Amygdala (tissue), 56 donors: ENCODE measurements at places on chromosomes 1 and 21.

DNA sequence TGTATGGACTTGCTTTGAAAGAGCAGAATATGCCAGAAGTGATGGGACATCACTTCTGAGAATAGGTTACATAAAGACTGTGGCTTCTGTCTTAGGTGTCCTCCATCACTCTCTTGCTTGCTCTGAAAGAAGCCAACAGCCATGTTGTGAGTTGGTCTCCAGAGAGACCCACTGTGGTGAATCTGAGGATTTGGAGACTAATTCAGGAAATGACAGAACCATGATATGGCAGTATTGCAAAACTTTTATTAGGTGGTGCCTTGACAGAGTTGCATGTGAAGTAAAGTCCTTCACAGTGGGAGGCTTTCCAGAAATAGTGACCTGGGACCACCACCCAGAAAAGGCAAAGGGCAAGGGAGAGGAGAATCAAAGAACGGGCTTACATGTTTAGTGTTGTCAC lies 628.6 kb downstream of the KCNT2 start:
- no peak for DNase-seq

DNA sequence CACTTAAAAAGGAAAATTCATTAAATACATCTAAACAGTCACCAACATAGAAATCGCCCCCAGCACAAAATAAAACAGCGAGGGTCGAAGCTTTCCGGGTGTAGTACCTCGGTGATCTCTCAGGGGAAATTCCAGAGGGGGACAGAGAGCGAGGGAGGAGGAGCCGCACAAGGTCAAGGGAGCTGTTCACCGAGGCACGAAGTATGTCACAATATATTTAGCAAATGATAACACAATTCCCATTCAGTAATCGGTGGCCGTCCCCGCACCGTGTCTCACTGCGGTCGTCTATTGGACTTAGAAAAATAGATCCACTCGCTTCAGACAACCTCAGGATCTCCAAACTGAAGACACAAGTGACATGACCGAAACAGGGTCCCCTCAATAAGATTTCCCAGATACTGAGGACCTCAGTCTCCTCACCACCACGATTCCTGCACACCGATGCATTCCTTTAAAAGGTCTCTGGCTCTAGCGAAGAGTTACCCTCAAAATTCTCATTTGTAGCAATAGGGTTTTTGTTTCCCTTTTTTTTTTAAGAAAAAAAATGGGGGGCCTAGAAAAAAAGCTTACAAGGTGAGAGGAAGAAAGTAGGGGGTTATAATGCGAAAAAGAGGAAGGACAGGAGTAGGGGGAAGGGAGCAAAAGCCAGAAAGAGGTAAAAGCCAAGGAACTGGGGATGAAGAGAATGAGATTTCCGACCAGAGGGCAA lies 1.1 kb downstream of the LPGAT1 start:
- peak; percentile 21 for DNase-seq

DNA sequence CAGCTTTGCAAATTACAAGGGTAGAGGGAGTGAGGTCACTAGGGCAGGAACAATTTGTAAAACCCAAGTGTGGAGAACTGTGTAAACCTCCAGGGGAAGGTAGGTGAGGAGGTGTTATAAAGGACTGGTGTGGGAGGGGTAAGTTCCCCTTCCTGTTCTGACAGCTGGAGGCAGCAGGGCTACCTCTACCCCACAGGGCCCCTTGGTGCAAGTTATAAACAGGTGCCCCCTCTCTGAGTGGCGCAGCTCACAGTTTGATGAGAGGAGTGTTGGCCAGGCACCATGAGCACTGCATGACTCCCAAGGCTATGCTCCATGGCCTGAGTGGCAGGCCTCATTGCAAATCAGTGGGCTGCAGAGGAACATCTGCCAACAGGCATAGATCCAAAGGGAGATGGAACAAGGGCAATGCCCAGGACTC lies 41.0 kb downstream of the MFSD2A start:
- no peak for DNase-seq

GRCh38 chr1:236273358-236273757 lies 8.4 kb downstream of the ERO1B start:
- DNase-seq, result no peak

GRCh38 chr1:204630132-204630905 lies 55.2 kb downstream of the LRRN2 start:
- DNase-seq, result no peak

GRCh38 chr1:109393617-109394233 lies 4.0 kb downstream of the SORT1 start:
- DNase-seq, result no peak

GRCh38 chr1:240927821-240928220 lies 315.9 kb upstream of the GREM2 start:
- DNase-seq, result no peak

DNA sequence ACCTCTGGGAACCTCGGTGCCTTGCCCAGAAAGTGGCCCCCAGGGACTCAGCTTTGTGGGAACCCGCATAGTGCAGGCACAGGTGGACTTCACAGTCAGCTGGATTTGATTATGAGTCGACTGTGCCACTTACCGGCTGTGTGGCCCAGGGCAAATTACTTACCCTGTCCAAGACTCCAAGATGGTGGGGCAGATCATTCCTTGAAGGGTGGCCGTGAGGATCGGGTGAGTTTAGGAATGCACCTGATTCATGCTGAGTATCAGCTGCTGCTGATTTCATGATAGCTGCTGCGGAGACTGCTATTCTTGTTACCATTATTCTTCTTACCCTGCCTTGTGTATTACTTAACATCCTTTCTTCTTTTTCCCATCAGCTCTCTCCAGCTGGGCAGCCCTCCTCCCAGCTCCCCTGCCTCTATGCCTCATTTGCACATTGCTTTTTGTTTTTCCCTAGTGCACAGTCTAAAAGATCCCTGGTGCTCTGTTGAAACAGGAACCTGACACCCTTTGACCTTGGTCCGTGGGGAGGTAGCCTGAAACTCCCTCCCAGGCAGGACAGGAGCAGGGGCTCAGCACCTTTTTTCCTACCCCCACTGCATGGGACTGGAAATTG lies 40.5 kb upstream of the FHAD1 start:
- no peak for DNase-seq

GRCh38 chr1:61852670-61853015 lies 110.4 kb downstream of the PATJ start:
- DNase-seq, result no peak

GRCh38 chr1:247326411-247327130 lies 5.1 kb downstream of the ZNF496 start:
- no peak for DNase-seq

- DNase-seq, result no peak
Measured at GRCh38 chr1:190046231-190046630, 431.4 kb downstream of the BRINP3 start.

- DNase-seq, result no peak
Measured at GRCh38 chr1:50879137-50879536, 80.9 kb downstream of the FAF1 start.

GRCh38 chr1:8651236-8651890 lies 166.1 kb downstream of the RERE start:
- no peak for DNase-seq

- no peak for DNase-seq
Measured at GRCh38 chr1:41804176-41804575, 114.5 kb downstream of the HIVEP3 start.

GRCh38 chr1:212294983-212295382 lies 9.8 kb downstream of the PPP2R5A start:
- DNase-seq, result no peak

- DNase-seq, result peak; percentile 26
Measured at GRCh38 chr1:33338440-33339211, 17.7 kb upstream of the A3GALT2 start.

- no peak for DNase-seq
Measured at GRCh38 chr1:93681989-93682412, 364 bp upstream of the BCAR3 start.

- DNase-seq, result no peak
Measured at GRCh38 chr1:94667818-94668217, 126.3 kb upstream of the F3 start.

- DNase-seq, result no peak
Measured at GRCh38 chr1:201089596-201089995, 22.6 kb downstream of the CACNA1S start.

- DNase-seq, result no peak
Measured at GRCh38 chr1:166855558-166855957, 16.3 kb downstream of the POGK start.

GRCh38 chr1:171486048-171486519 lies 754 bp downstream of the PRRC2C start:
- DNase-seq, result no peak

GRCh38 chr1:61183471-61184039 lies 101.2 kb downstream of the NFIA start:
- peak; percentile 46 for DNase-seq

DNA sequence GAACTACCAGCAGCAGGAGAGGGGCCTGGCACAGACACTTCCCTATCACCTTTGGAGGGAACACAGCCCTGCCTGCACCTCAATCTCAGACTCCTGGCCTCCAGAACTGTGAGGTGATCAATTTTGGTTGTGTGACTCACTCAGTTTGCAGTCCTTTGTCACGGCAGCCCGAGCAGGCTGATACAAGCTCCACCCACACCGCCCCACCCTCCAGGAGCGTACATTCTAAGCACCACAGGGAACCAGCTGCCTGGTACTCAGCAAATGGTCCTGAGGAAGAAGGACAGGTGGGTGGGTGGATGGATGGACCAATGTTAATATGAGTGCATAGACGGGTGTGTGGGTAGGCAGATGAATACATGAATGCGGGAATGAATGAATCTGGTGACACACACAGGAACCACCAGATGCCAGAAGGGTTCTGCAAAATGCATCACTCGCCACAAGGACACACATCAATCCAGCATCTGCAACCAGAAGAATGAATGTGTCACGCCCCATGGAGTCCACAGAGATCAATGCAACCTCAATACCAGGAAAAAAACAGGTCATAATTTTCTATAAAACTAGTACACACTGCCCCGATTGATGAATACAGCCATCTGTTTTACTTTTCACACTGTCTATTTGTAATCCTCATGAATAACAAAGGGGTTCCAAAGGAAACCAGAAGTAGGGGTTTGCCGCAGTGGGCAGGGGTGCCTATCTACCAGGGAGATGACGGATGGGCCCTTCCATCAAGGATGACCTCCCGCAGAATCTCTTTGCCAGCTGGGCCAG lies 284.5 kb downstream of the NPHP4 start:
- peak; percentile 52 for DNase-seq

DNA sequence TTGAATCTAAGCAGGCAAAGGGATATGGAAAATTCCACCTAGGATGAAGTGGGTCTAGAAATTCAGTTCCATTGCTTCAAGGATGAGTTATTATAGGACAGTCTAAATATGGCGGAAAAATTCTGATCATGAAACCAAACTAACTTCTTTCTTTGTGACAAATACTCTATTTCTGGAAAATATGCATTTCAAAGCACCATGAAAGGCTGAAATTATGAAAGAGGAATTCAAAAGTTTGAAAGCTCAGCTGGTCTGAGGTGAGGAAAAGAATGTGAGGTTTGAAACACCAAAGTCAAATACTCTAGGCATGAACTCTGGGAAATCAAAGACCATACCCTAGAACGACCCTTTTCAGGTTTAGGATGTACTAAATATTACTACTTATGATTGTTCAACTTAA lies 36.4 kb upstream of the COL11A1 start:
- no peak for DNase-seq

GRCh38 chr1:166974647-166975345 lies 544 bp downstream of the ILDR2 start:
- DNase-seq, result no peak

GRCh38 chr1:169371404-169371803 lies 3.4 kb downstream of the BLZF1 start:
- DNase-seq, result no peak

DNA sequence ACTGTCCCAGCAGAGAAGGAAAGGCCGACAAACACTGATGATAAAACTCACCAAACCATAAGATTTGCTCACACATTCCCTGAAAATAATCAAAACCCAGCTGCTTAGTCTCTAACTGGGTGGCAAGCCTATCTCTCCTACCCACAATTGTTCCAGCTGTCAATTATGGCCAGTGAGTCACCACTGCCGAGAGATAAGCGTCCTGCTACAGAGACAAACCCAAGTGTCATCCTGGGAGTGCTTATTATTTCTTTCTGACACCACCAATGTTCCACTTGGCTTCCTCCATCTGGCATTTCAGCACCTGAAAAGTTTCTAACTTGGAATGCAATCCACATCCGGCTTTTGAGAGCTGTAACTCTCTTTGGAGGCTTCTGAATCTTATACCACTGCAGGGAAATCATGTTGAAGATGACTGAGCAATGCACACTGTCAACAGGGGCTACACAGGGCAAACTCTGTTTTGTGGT lies 51.5 kb upstream of the VAV3 start:
- DNase-seq, result no peak

GRCh38 chr1:244192325-244192724 lies 141.2 kb downstream of the ZBTB18 start:
- DNase-seq, result no peak

- DNase-seq, result no peak
Measured at GRCh38 chr1:146029117-146029516, 7.6 kb upstream of the HJV start.

GRCh38 chr1:44694863-44695478 lies 20.5 kb downstream of the ARMH1 start:
- no peak for DNase-seq

GRCh38 chr21:39670701-39671100 lies 58.0 kb downstream of the B3GALT5 start:
- no peak for DNase-seq

GRCh38 chr1:183968386-183968785 lies 69.1 kb downstream of the COLGALT2 start:
- DNase-seq, result no peak

- DNase-seq, result no peak
Measured at GRCh38 chr1:35646043-35646442, 4.7 kb upstream of the PSMB2 start.

DNA sequence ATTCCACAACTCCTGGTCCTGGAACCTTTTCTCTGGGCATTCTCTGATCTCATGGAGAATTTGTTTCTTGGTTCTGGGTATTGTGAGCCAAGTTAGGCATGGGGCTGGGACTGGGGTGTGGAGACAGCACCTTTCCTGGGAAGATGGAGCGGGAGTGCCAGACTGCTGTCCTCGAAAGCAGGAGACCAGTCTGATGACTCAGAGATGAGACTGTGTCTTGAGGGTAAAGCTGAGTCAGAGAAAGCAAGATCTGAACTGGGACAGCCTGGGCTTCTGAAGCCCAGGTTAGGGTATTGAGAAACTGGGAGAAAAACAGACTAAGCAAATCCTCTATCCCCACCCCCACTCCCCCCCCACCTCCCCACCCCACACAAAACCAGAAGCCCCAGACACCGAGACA lies 2.2 kb upstream of the KANK4 start:
- no peak for DNase-seq

- DNase-seq, result no peak
Measured at GRCh38 chr1:39395357-39395831, 96.0 kb upstream of the BMP8A start.

DNA sequence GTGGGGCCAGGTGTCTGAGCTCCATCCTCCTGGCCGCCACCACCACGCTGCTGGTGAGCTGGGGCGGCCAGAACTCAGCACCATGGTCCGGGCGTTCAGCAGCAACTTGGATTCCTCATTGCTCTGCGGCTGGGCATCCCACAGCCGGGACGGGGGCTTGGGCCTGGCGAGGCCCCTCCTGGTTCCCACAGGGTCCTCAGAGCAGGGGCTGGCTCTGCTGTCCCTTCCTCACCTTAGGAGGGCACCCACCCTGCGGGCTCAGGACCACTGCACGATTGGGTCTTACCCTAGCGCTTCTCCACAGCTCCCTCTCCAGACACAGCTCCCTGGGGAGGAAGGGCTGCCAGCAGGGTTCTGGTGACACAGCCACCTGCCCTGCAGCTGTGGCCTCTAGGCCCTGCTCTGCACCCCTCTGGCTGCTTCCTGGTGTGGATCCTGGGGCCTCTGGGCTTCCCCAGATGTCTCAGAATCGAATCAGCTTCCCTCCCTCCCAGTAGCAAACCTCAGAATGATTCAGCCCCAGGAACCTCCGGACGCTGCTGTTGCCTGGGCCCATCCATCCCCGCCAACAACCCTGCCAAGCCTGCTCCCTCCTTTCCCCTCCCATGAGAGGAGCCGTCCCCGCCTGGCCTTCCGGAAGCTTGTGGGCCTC lies 25.0 kb downstream of the CRYAA start:
- no peak for DNase-seq
